ENCODE measurements at places on chromosomes 4 and X. TPM values are rescaled to one million over a fixed set of nuclear protein-coding genes. Genes with fewer than 3 reads are reported as not detected.

DNA sequence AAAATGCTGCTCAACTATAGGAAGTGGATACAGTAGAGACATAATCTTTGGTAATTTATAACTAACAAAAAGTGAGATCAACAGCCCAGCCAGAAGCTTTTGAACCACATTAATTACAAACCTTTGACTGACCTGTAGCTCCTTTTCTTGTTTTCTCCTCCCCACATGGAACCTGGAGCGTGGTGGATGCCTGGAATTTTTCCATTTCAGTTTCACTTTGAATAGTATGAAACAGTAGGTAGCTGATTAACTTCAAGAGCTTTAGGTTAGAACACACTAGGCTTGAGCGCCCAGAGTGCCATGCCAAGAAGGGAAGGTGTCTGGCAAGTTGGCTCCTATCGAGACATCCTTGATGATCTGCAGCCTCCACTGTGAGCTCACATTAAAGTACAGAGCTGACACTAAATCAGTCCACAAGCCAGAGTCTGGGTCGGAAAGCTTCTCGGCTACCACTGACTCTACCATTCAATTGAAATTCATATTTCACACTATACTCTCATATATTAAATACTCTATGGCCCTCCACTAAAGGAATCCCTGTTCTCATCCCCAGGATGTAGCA lies 143.4 kb downstream of the GLRA2 start:
- H3K27me3 ChIP-seq, result no peaks in the 10 kb centered on the region
- no peak for DNase-seq
- no peaks in the 10 kb centered on the region for H3K36me3 ChIP-seq
- peak overlapping the region; percentile 86 for H3K27ac ChIP-seq
- H3K4me3 ChIP-seq, result no peak overlapping the region

GRCh38 chr4:38752941-38753806 lies 29.6 kb downstream of the TLR10 start:
- H3K27ac ChIP-seq, result peak overlapping the region; percentile 71
- H3K4me1 ChIP-seq, result peaks cover 32% of the 10 kb centered on the region

- H3K36me3 ChIP-seq, result no peaks in the 10 kb centered on the region
- no peak overlapping the region for H3K4me3 ChIP-seq
- no peaks in the 10 kb centered on the region for H3K4me1 ChIP-seq
- DNase-seq, result no peak
- H3K27ac ChIP-seq, result no peak overlapping the region
Measured at GRCh38 chr4:159451006-159451405, 348.1 kb downstream of the RAPGEF2 start.

- no peak for DNase-seq
- no peaks in the 10 kb centered on the region for H3K27me3 ChIP-seq
- H3K36me3 ChIP-seq, result no peaks in the 10 kb centered on the region
- H3K27ac ChIP-seq, result no peak overlapping the region
Measured at GRCh38 chr4:121360495-121360894, 20.3 kb downstream of the QRFPR start.

DNA sequence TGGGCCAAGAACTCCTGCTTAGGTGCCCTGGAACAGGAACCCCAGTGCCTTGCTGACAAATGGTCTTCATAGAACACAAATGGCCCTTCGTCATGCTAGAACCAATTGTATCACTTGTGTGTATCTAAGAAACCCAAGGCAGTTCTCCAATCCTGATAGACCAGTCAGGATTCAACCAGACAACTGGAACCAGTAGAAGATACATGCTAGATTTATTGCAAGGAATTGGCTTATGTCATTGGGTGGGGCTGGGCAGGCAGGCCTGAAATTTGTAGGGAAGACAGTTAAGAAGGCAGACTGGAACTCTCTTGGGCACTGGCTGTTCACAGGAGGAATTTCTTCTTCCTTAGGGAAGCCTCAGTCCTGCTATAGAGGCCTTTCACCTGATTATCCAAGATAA lies 17.0 kb upstream of the TBL1X start:
- H3K27me3 ChIP-seq, result no peaks in the 10 kb centered on the region
- no peaks in the 10 kb centered on the region for H3K4me1 ChIP-seq
- DNase-seq, result no peak
- H3K4me3 ChIP-seq, result no peak overlapping the region

- no peaks in the 10 kb centered on the region for H3K27me3 ChIP-seq
- no peaks in the 10 kb centered on the region for H3K4me1 ChIP-seq
- no peak for DNase-seq
- no peak overlapping the region for H3K4me3 ChIP-seq
- no peaks in the 10 kb centered on the region for H3K36me3 ChIP-seq
Measured at GRCh38 chr4:116438981-116439729, 646.2 kb downstream of the TRAM1L1 start.

DNA sequence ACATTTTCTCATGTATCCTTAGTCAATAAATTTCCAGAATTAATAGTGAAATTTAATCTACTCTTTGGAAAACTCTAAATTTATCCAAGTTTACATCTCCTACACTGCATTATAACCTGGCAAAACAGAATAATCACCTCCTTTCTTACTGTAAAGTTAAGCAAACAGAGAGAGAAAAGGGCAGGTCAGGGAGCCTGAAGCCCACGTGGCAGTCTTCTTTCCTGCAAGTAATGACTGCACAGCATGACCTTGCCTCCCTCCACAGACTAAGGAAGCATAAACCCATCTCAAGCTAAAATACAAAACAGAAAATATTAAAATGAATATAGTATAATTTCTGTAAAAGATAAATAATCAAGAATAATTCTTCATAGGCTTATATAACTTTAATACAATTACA lies 1153.0 kb downstream of the C4orf33 start:
- no peaks in the 10 kb centered on the region for H3K4me1 ChIP-seq
- DNase-seq, result no peak
- H3K27me3 ChIP-seq, result no peaks in the 10 kb centered on the region
- H3K4me3 ChIP-seq, result no peak overlapping the region

GRCh38 chr4:188127214-188127874 lies 11.9 kb upstream of the TRIML1 start:
- no peak for DNase-seq
- no peaks in the 10 kb centered on the region for H3K36me3 ChIP-seq
- no peaks in the 10 kb centered on the region for H3K4me1 ChIP-seq
- no peaks in the 10 kb centered on the region for H3K27me3 ChIP-seq

DNA sequence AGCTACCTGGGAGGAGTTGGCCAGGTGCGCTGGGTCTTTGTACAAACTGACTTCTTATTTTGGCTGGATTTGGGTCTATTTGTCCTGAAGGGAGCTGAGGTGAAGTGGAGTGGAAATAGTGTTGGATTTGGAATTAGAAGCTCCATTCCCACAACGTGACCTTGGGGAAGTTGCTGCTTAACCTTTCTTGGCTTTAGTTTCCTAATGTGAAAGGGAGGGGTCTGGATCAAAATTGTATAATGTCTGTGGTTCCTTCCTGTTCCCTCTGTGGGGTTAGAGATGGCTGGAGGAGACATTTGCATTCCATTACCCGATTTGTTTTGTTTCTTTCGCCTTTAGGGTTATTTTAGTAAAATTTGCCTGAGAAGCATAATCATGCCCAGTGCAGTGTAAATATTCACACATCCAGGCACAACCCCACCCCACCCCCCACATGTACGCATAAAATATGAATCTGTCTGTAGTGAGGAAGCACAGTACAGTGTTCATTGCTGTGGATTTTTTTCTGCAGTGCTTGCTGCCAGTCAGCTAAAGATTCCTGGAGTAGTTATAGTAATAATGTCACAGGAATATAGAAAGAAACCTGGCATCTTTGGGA lies 21.5 kb downstream of the JADE1 start:
- no peaks in the 10 kb centered on the region for H3K4me1 ChIP-seq
- no peak overlapping the region for H3K4me3 ChIP-seq
- DNase-seq, result no peak
- no peak overlapping the region for H3K27ac ChIP-seq
- no peaks in the 10 kb centered on the region for H3K27me3 ChIP-seq

- H3K27me3 ChIP-seq, result no peaks in the 10 kb centered on the region
- H3K4me1 ChIP-seq, result 0 out of 2 replicates have a peak, but pooled peaks cover 12% of the 10 kb centered on the region
- H3K36me3 ChIP-seq, result no peaks in the 10 kb centered on the region
- H3K4me3 ChIP-seq, result no peak overlapping the region
- DNase-seq, result no peak
Measured at GRCh38 chr4:99394896-99395295, 40.2 kb downstream of the ADH7 start.

DNA sequence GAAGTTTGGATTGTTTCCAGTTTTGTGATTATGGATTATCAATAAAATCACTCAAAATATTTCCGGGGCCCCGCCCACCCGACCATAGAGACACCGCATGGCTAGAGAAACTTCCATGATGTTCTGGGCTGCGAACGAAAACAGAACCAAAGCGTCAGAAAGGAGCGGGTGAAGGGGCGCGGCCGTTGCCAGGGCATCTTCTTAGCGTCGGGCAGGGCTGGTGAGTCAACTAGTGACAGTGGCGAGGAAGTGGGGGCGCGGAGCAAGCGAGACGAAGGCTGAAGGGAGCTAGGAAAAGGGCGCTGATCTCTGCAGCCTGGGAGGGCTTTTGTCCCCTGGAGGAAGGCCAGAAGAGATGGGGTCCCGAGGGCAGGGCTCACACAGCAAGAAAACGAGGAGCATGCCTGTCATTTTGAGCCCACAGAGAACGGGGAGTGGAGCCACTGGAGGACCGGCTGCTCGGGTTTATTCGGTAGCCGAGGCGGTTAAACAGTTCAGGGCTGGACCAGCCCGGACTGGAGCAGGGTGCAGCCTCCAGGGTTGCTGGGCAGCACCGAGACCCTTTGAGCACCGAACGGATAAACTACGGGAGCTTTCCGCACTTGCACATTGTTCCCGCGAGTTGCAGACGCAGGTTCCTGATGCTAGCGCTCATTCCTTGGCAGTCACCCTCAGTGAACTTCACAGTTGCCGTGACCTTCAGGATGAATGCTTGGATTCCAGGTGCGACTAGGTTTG lies 298.1 kb upstream of the TRPC5 start:
- H3K36me3 ChIP-seq, result no peaks in the 10 kb centered on the region
- no peak for DNase-seq
- H3K27me3 ChIP-seq, result no peaks in the 10 kb centered on the region
- no peak overlapping the region for H3K4me3 ChIP-seq

DNA sequence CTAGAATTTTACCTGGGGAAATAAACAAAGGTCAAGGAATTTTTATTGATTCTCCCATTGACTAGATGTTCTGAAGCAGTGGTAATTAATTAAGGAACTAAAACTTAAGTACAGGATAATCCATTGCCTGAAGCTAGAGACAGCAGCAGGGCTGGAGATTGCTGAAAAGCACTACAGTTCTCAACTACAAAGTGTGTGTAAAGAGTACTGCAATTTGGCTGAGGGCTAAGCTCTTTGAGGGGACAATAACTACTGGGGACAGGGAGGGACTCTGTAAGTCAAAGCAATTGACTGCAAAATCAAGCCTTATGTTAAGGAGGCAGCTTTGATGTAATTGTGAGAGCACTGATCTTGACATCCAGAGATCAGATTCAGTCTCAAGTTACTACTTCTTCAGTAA lies 260.4 kb downstream of the GALNTL6 start:
- DNase-seq, result no peak
- H3K27me3 ChIP-seq, result no peaks in the 10 kb centered on the region
- H3K4me3 ChIP-seq, result no peak overlapping the region
- H3K27ac ChIP-seq, result no peak overlapping the region
- H3K4me1 ChIP-seq, result no peaks in the 10 kb centered on the region

DNA sequence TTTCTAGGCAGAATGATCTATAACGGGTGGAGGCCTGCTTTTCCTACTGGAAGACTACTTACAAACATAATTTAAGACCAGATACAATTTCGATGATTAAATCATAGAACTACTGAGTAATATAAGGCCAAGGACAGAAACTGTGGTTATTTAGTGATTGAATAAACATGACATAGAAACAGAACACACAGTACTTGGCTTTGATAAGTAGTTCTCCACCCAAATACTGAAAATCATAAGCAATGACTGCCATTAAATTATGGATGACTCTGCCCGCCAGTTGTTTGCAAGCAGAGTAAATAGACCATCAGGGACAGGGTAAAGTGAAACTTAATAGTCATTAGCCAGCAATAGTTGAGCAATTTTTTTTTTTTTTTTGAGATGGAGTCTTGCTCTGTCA lies 17.2 kb upstream of the SMIM14 start:
- H3K27me3 ChIP-seq, result no peaks in the 10 kb centered on the region
- H3K36me3 ChIP-seq, result no peaks in the 10 kb centered on the region
- H3K27ac ChIP-seq, result no peak overlapping the region
- DNase-seq, result no peak
- H3K4me3 ChIP-seq, result no peak overlapping the region
- H3K4me1 ChIP-seq, result peaks cover 4% of the 10 kb centered on the region

DNA sequence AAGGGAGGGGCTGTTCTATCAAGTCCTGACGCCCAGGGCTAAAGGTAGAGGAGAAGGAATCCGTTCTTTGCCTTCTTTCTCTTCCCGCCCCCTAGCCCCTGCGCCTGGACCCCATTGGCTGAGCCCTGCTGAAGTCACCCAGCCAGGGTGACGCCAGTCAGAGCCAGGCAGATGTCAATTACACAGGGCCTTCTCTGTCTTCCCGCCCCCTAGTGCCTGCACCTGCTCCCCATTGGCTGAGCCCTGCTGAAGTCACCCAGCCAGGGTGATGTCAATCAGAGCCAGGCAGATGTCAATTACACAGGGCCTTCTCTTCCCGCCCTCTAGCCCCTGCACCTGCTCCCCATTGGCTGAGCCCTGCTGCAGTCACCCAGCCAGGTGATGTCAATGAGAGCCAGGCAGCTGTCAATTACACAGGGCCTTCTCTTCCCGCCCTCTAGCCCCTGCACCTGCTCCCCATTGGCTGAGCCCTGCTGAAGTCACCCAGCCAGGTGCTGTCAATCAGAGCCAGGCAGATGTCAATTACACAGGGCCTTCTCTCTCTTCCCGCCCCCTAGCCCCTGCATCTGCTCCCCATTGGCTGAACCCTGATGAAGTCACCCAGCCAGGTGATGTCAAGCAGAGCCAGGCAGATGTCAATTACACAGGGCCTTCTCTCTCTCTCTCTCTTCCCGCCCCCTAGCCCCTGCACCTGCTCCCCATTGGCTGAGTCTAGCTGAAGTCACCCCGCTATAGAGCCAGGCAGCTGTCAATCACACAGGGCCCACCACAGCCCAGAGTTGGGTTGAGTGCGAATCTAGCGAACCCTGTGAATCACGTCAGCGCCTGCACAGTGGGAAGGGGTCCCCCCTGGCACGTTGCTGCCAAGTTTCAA lies 46.4 kb downstream of the ASMT start:
- H3K27ac ChIP-seq, result no peak overlapping the region
- H3K4me1 ChIP-seq, result no peaks in the 10 kb centered on the region
- peaks cover 41% of the 10 kb centered on the region for H3K27me3 ChIP-seq
- H3K4me3 ChIP-seq, result no peak overlapping the region
- DNase-seq, result no peak
- no peaks in the 10 kb centered on the region for H3K36me3 ChIP-seq

IQCM gene
- total RNA-seq, result not detected

MTNR1A gene
- total RNA-seq, result not detected

TGIF2LX gene
- not detected for total RNA-seq

USP38 gene
- total RNA-seq, result 12.3 TPM

TIMP1 gene
- total RNA-seq, result 48.6 TPM

DKK2 gene
- not detected for total RNA-seq

SLC25A43 gene
- 42.3 TPM for total RNA-seq

All from PC-9 (cell line).